Myocyte (in vitro differentiated cells): ENCODE measurements at places on chromosomes 1 and 21. TPM values are rescaled to one million over a fixed set of nuclear protein-coding genes. Genes with fewer than 3 reads are reported as not detected.
A peak's percentile ranks its signal among the peaks of the same experiment; 100 is the strongest.

CNIH4 gene
- 26.2 and 45.6 TPM in 2 replicates for total RNA-seq

- no peak for DNase-seq
Observed at GRCh38 chr1:42017259-42017658, 98.5 kb upstream of the HIVEP3 start.

DNA sequence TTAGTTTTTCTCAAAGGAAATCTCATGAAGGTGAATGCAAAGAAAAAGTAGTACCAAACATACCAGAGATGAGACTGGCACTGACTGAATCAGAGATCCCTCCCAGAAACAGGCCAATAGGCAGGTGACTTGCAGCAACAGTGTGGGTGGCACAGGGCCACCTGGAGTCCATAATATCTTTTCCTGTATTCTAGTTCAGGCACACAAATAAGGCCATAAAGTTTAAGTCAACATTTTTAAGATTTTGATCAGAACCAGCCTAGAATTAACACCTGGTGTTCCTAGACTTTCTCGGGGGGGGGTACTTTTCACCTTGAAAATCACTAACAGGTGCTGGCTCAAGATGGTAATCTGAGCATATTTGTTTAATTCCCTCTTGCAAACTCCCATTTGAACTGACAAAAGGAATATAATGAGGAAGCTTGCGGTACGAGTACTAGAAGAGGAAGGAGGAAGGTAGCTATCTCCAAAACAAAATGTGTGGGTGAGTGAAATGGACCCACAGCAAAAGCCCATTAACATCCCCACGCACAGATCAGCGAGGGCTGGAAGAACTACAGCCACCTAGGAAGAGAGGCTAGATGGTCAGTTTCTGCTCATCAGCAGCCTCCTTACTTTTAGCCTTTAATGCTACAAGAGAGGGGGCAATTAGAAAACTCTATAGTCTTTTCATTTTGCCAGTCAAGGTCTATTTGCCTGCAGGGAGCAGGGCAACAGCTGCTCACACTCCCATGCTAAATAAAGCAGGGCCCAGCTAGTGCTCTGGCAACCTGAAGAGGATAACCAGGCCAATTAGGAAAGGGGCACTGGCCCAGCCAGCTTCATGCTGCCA is 18.9 kb downstream of the SDE2 start:
- DNase-seq = peak; percentile 68

GRCh38 chr1:38727684-38728584 is 131.6 kb downstream of the RRAGC start:
- peak; percentile 26 for DNase-seq

- no peak for DNase-seq
Observed at GRCh38 chr1:156814571-156815260, 1.9 kb downstream of the SH2D2A start.
